ENCODE measurements at places on chromosomes 5 and 9.

- no peak for DNase-seq
Observed at GRCh38 chr9:3971391-3972082, 328.3 kb downstream of the GLIS3 start.

DNA sequence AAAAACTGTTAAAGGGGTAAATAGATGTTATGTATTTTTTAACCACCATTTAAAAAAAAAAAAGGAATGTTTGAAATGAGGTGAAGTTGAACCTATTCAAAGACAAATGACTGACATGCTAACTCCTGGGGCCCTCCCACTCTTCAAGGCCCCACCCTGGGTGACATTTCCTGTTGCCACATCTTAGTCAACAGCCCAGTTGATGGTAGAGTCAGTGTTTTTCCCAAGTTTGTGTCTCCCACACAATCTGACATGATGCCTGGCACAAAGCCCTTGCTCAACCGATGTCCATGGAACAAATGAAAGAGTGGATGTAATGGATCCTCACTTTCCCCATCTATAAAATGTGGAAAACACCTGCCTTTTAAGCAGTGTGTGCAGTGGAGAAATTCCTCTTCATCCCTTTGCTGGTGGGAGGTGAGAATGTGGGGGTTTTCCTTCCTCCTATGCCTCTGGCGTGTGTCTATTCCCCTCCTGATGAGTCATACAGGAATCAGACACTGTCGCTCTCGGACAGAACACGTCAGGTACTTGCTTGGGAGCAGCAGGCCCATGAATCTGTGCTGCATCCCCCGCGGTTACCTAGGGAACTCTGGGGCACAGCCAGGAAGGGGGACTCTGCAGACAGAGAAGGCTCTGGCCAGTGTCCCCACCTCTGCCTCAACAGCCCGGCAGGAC is 13.7 kb upstream of the ADRA1B start:
- DNase-seq = no peak

DNA sequence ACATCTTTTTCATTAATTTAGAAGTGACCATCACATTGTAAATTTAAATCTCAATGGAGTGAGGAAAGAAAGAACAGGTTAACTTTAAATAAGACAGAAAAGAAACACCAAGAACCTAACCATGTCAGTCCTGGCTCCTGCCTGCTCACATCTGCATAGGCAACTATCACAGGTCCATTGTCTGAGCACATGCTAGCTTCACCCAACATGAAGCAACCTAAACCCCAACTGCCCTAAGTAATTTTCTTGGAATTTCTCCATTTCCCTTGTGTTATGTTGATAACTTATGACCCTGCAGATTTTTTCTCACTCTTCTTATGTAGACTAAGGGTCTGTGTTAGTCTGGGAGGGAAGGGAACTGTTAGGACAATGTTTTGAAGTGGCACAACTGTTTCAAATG is 2205.8 kb upstream of the ACO1 start:
- no peak for DNase-seq

GRCh38 chr9:107683566-107683965 is 194.0 kb upstream of the KLF4 start:
- DNase-seq = no peak

DNA sequence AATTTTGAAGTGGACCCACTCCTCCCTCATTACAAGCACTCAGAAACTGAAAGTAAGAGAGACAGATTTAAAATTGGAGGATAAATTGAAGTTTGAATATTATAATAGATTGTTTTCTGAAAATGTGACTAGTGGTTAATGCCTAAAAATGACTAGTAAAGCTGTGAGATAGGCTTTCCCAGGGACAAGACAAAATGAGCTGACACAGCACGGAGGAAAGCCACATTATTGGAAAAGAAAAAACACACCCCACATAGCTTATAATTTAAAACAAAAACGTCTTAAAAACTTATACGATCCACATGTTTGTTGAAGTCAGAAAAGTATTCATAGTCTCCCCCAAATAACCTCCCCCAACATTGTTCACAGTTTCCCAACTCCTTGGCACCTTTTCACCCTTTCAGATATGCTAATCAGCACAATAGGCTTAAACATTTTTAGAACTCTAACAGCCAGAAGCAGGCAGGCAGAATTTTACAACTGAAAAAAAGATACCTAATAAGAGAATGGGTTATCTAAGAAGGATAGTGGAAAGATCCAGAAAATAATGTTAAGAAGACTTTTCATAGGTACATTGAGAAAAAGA is 6.1 kb downstream of the C7 start:
- no peak for DNase-seq

DNA sequence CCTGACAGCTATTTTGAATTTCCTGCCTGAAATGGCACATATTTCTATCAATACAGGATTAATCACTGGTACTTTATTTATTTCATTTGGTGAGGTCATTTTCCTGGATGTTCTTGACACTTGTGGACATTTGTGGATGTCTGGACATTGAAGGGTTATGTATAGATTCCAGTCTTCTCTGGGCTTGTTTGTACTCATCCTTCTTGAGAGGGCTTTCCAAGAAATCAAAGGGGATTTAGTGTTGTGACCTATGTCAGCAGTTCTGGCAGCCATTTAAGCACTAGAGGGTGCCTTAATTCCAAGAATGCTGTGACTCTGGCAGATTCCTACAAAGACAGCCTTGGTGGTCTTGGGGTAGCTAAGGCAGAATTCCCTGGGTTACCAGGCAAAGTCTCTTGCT is 259.7 kb downstream of the CSNK1G3 start:
- no peak for DNase-seq

GRCh38 chr5:6659941-6660684 is 26.9 kb downstream of the SRD5A1 start:
- no peak for DNase-seq
